Stimulated activated CD8-positive, alpha-beta memory T cell treated with anti-CD3 and anti-CD28 coated beads, Interleukin-15, amount 100 ng/mL, for 4 hours (primary cell): ENCODE measurements at places on chromosomes 1 and 21.

- no peak for DNase-seq
Measured at GRCh38 chr1:191578281-191578680, 580.0 kb upstream of the RGS18 start.

- no peak for DNase-seq
Measured at GRCh38 chr1:239389703-239390102, 3.3 kb downstream of the CHRM3 start.

DNA sequence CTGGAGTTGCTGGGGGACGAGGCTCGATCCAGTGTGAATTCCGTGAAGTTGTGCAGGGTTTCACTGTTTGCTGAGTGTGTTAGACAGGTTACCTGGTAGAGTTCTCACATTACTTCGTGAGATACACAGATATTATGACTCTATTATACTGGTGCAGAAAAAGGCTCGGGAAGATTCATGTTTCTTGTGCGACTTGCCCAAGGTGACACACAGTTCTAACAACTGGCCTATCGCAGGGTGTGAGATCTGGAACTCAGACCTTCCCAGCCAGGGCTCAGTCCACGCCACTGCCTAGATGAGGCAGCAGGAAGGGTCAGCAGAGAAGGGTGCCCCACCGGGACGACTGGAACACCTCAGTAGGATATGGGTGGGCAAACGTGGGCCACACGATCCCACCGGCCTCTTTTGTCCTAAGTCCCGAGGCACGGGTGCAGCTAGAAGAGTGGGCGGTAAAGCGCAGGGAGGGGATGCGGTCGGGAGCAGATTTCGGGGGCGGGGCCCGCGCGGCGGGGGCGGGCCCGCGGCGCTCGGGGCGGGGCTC lies 296 bp upstream of the RNPEP start:
- peak; percentile 53 for DNase-seq

DNA sequence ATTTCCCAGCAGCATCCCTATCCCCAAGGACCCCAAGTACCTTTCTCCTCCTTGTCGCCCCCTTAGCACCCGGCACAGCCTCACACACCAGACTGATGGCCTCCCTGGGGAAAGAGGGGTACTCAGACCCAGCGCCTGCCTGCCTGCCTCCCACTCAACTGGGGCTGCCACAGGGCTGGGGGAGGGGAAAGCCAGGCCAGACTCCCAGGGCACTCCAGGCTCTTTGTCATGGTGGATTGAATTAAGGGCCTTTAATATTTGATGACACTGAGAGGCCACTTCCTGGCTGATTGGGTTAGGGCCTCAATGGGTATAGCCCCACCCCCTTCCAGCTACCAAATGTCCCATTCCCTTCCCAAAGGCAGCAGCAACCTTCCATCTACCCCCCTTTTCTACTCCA lies 1.8 kb downstream of the SHC1 start:
- no peak for DNase-seq

DNA sequence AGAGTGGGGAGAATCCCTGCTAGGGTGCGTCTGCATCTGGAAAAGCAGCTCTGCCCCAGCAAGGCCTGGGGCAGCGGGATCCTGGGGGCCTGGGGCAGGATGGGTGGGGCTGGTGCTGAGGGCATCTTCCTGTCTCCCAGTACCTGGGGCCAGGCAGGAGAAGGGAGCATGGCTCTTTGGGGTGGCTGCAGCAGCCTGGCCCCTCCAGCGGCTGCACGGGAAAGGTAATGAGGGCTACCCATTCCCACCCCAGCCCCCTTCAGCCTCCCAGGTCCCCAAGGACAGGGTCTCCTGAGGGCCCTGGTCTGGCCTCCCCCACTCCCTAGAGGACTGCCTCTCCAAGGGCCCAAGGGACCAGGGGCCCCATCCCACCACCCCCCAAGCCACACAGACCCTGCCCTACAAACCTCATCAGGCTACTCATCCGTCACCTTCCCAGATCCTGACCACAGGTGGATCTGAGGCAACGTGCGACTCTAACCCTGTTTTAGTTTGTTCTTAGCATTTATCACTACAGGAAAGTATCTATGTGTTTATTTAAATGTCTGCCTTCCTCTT lies 910 bp upstream of the ANKRD65 start:
- no peak for DNase-seq
